Epithelial cell of prostate (primary cell): ENCODE measurements at places on chromosomes 6 and 20.

DNA sequence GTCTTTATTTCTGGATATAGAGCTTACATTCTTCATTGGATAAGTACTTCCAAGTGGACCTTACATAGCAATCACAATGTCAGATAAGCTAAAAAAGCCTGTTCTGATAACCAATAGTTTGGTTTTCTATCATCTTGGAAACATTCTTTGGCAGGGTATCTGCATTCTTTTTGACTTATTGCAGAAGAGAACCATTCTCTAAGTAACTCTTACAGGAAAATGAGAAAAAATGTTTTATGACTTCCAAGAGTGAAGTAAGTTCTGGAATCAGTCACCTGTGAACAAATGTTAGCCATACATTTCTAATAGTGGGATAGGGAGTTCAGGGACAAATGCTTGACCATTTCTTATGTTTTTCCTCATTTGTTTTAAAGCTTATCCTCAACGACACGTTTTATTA lies 564.0 kb downstream of the CD109 start:
- DNase-seq: no peak

DNA sequence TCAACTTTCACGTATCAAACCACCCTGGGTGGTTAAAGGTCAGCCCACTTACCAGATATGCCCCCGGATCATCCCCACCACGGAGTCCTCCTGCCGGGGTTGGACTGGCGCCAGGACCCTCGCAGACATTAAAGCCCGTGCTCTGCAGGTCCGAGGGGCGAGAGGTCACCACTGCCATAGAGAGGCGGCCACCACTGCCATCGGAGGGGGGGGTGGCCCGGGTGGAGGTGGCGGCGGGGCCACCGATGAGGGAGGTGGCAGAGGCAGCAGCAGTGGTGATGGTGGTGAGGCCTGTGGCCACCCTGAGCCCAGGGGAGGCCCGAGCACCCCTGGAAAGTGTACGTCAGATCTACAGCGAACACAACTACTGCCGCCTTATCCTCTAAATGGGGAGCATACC lies 76.3 kb downstream of the ASXL1 start:
- DNase-seq: no peak

- DNase-seq: no peak
Observed at GRCh38 chr20:34070079-34070439, 42.0 kb downstream of the EIF2S2 start.

DNA sequence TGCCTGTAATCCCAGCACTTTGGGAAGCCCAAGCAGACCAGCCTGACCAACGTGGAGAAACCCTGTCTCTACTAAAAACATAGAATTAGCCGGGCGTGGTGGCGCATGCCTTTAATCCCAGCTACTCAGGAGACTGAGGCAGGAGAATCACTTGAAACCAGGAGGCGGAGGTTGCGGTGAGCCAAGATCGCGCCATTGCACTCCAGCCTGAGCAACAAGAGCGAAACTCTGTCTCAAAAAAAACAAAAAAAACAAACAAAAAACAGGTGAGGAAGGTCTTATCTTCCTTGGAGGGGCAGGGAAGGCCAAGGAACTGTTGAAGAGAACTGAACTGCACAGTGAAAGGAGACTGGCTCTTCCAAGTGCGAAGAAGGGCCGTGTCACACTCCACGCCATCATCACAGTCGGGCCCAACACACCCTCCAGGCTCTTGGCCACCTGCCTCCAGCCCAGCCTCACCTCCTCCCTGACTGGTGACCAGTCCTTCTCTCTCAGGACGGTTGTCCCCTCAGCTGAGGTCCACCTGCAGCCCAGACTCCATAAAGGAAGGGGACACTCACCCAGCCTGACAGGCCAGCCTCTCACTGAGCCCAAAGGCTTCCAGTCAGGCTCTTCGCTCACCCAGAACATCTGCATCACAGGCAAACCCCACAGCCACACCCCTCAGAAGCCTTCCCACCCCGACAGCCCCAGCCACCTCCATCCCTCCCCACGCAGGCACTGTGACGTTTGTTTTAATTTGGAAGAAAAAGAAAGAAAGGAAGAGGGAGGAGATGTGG lies 4.1 kb downstream of the ZC3H12D start:
- DNase-seq: no peak

GRCh38 chr20:21947406-21947805 lies 241.9 kb downstream of the PAX1 start:
- no peak for DNase-seq

DNA sequence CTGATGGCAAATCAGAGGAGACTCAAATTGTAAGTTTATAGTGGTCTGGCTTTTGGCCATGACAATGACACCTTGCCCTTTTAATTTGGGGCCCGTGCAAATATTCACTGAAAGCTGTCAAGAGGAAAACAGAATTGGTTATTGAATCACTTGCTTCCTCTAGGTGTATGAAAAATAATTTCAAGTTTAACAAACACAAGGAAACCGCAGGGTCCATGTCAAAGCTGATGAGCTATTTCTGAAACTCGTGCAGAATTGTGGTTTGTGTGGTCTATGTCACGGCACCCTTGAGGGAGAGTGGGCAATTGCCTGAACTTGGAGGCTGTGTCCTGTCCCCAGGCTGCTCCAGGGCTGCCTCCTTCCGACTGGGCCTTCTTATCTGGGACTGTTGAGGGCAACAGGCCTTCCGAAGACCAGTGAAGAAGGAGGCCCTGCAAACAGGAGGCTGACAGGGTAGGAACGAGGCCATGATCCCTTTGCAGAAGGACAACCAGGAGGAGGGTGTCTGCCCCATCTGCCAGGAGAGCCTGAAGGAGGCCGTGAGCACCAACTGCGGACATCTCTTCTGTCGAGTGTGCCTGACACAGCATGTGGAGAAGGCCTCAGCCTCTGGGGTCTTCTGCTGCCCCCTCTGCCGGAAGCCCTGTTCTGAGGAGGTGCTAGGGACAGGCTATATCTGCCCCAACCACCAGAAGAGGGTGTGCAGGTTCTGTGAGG lies 788 bp downstream of the TRIM40 start:
- no peak for DNase-seq

GRCh38 chr6:16163535-16164300 lies 34.8 kb downstream of the MYLIP start:
- no peak for DNase-seq

DNA sequence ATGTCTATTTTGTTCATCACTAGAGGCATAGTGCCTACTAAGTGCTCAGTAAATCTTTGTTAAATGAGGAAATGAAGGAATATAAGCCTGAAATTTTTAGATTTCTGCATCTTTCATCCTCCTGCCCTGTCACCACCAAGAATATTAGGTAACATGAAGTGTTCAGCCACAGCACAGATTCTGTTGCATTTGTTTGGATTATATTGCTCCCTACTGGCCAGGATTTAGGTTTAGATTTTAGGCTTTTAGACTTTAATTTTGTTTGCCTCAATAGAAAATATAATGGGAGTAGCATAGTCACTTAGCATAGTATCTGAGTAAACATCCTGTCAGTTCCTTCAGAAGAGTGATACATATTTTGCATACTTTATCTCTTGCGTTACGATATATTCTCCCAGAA lies 14.2 kb downstream of the FARS2 start:
- no peak for DNase-seq

GRCh38 chr6:155448668-155449449 lies 6.8 kb downstream of the NOX3 start:
- no peak for DNase-seq

DNA sequence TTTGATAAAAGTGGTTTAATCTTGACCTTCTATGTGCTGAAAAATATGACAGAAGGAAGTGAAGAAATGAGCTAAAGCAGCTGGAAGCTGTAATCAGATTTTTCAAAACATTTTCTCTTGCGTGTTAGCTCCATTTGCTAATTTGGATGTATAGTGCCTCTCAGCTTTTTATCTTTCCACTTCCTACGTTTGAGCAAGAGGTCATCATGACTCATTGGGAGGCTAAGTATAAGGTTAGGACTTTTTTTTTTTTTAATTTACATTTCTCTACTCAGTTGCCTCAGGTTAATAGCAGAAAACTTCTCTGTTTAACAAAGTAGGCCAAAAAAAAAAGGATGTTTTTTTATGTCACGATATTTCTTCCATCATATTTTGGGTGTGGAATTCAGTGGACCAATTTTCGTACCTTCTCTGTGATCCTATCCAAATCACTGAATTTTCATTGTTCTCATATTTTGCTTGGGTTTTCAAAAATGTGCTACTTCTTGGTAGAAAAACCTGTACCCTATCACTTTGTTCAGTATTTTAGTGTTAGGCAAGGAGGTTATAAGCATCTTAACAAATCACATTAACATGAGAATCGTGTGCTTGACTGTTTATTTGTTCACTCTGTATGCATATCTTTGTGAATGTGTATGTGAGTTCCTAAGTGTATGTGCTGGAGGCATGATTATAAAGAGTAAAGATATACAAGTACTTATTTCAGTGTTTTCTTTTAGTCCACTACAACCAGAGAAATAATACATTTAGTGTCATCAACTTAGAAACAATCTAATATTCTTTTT lies 1028.3 kb upstream of the EYS start:
- DNase-seq: no peak

DNA sequence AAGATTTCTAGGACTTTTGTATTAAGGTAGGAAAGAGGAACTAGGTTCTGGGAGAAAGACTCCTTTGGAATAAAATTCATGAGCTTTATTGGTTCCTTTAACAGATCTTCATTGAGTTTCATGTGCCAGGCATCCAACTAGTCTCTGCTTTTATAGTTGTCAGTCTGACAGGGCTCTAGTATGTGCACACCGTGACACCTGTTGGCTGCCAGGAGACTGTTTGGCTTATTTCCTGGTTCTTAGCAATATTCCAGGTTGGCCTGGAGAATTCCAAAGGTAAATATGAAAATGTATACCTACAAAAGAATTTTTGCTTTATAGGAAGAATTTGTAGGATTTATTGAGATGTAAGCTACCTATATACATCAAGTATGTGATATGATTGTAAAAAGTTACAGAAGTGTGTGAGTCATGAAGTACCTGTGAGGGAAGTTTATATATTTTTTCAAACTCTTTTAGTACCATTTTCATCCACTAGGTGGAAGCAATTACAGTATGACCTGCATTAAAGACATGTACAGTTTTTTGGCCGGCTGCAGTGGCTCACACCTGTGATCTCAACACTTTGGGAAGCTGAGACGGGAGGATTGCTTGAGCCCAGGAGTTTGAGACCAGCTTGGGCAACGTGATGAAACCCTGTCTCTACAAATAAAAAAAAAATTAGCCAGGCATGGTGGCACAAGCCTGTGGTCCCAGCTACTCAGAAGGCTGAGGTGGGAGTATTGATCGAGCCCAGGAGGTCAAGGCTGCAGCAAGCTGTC lies 35.2 kb downstream of the NDUFAF5 start:
- peak; percentile 31 for DNase-seq

DNA sequence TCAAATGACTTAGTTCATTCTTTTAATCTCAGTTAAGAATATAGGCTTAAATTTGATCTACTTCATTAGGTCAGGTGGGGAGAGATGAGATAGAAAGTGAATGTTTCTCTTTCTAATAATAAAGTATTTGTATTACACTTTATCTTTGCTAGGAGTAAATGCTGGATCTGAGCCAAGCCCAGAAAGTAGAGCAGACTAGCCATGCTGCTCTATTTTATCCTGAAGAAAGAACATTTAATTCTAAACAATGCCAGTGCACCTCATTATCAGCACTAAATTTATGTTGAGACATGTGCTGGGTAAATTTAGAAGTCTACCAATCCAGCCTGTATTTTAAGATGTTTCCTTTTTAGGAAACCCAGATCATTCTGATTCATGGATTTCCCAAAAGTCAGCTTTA lies 43.5 kb downstream of the AKIRIN2 start:
- no peak for DNase-seq

- peak; percentile 65 for DNase-seq
Observed at GRCh38 chr20:13099676-13100075, 90.9 kb downstream of the SPTLC3 start.

- DNase-seq: no peak
Observed at GRCh38 chr20:10565922-10566897, 107.6 kb downstream of the JAG1 start.

GRCh38 chr6:159890201-159890600 lies 587 bp upstream of the MAS1 start:
- no peak for DNase-seq
